ENCODE measurements at places on chromosomes 2 and 18.
A peak's percentile ranks its signal among the peaks of the same experiment; 100 is the strongest.

DNA sequence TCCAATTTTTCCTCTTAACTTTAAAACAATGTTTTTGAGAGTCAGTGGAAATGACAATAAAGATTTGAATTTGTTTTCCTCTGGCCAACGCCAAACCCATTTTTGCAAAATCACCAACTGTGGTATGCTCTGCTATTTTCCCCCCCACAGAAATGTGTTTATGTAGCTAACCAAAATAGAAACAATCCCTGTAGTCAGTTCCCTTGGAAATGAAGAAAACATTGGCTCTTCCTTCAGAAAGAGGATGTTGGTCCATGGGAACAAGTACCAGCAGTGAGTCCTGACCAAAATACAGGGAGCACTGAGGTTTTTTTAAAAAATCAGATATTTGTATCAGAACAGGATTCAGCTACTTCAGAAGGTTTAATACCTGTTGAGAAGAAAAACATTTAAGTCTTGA, 65.3 kb downstream of the SLC40A1 start:
- DNase-seq: no peak

DNA sequence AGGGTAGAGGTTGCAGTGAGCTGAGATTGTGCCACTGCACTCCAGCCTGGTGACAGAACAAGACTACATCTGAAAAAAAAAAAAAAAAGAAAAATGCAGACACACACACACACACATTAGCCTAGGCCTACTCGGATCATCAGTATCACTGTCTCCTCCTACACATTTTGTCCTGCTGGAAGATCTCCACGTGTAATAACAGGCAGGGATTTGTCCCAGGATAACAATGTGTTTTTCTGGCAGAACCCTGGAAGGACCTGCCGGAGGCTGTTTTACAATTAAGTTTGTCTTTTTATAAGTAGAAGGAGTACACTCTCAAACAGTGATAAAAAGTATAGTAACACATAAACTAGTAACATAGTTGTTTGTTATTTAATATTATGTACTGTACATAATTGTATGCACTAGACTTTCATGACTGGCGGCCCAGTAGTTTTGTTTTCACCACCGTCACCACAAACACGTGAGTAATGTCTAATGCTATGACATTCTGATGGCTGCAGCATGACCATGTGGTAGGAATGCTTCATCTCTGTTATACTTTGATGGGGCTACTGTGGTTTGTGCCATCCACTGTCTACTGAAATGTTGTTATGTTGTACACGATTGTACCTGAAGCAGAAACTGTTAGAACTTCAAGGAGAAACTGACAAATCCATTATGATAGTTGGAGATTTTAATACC, 130.6 kb downstream of the ATP9B start:
- DNase-seq: peak; percentile 50

DNA sequence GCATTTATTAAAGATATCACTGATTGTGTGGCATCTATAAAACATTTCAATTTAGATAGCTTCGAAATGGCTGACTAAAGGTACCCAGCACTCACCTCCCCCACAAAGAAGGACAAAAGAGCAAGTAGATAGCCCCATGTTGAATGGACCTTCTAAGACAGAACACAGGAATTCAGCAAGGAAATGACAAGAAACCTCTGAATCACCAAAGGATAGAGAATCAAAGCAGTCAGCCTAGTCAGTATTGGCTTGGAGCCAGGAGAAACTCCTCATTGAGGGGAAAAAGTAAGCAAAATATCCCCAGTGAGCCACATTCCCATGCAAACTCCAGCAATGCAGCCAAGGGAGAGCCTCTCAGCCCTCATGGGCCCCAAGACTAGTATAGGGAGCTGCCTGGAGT, 113.7 kb downstream of the BARD1 start:
- no peak for DNase-seq

GRCh38 chr18:48827291-48828193, 123.2 kb downstream of the SMAD7 start:
- peak; percentile 67 for DNase-seq
